ENCODE measurements at places on chromosomes 5 and 9.

GRCh38 chr9:116700279-116700678 lies 13.2 kb downstream of the TRIM32 start:
- DNase-seq, result no peak

DNA sequence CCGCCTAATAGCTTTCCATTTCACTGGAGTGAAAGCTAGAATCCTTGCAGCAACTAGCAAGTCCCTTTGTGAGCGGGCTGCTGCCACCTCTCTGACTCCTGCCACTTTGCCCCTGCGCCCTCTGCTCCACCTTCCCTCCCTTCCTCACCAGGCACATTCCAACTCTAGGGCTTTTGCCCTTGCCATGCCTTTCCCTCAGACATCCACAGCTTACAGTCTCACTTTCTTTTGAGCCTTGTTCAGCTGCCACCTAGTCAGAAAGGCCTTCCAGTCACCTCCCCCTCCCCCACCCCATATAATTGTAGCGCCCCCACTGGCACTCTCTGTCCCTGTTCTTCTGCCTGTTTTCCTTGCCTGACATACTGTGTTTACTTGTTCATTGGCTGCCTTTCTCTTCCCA lies 31.0 kb downstream of the CYSTM1 start:
- DNase-seq, result no peak

- DNase-seq, result no peak
Measured at GRCh38 chr5:76199336-76200318, 116.4 kb downstream of the SV2C start.

- no peak for DNase-seq
Measured at GRCh38 chr5:38515092-38515491, 41.4 kb downstream of the LIFR start.

DNA sequence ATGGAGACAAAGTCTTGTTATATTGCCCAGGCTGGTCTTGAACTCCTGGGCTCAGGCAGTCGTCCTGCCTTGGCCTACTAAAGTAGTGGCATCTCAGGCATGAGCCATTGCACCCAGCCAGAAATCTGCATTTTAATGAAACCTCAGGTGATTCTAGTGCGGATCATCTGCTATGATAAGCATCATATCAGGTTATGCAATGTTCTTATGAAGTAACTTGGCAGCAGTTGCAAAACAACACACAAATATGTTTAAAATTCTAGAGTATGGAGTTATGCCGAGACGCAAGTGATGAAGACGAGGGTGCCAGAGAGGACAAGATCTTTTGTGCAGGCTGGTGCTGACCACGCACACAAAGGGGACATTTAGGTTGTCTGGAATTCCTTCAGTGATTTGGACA lies 153.2 kb upstream of the MEF2C start:
- no peak for DNase-seq

- no peak for DNase-seq
Measured at GRCh38 chr5:36948650-36949049, 72.1 kb downstream of the NIPBL start.

- DNase-seq, result peak; percentile 46
Measured at GRCh38 chr9:97923529-97924108, 1.3 kb upstream of the TRMO start.

- DNase-seq, result no peak
Measured at GRCh38 chr5:36458746-36459145, 147.7 kb upstream of the SLC1A3 start.

GRCh38 chr5:91182763-91183162 lies 200.4 kb downstream of the ARRDC3 start:
- no peak for DNase-seq

- no peak for DNase-seq
Measured at GRCh38 chr9:111621895-111622480, 9.1 kb upstream of the DNAJC25 start.

- no peak for DNase-seq
Measured at GRCh38 chr5:78367318-78367991, 7.0 kb downstream of the SCAMP1 start.

DNA sequence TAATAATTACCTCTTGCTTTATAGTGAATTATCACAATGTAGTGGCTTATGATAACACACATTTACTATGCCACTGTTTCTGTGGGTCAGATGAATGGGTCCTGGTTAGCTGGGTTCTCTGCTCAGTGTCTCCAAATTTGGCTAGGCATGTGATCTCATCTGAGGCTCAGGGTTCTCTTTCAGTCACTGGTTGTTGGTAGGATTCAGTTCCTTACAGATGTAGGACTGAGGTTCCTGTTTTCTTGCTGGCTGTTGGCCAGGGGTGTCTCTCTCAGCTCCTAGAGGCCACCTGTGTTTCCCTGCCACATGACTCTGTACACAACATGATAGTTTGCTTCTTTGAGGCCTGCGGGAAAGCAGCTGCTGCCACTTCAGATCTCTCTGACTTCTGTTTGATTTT lies 7.1 kb downstream of the NFX1 start:
- no peak for DNase-seq

DNA sequence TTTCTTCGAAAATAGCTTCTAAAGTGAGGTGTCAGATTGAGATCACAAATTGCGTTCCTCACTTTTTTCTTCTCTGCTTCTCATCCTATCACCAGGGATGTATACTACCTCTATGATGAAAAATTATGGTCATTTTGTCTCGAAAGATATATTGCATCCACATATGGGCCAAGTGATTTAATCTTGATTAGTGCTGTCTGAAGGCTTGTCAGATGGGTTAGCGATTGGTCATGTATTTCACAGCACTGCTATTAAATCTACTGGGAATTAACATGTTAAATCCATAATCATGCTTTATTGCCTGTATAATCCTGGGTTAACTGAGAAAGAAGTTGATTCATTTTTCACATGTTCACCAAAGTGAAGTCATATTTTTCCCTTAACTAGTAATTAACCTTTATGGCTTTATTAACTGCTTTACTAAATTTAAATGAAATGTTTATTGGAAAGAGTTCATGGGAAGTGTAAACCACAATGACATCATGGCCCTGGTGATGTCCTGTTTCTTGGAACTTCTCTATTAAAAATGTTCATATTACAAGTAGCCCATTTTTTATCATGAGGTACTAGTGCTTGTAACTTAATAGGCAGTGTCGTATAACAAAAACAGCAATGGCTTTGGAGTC lies 193.3 kb downstream of the SMC2 start:
- DNase-seq, result no peak

DNA sequence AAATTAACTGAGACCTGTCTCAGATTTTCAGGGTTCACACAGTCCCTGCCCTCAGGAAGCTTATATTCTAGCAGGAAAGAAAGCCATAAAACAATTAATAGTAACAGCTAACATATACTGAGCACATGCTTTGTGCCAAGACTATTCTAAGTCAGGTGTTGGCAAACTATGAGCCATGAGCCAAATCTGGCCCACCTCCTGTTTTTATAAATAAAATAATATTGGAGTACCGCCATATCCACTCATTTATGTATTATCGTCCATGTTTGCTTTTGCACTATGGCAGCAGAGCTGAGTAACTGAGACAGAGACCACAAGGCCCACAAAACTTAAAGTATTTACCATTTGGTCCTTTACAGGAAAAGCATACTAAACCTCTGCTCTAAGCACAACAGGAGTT lies 83.3 kb upstream of the TRIO start:
- DNase-seq, result no peak

DNA sequence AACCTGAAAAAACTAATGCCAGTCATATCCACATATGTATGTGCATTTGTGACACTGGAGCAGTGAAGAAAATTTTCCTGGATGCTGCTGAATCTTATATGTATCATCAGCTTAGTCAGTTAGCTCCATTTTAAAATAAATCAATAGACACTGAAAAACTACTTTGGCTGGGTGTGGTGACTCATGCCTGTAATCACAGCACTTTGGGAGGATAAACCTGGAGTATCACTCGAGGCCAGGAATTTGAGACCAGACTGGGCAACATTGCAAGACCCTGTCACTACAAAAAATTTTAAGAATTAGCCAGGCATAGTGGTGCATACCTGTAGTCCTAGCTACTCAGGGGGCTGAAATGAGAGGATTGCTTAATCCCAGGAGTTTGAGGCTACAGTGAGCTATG lies 511.0 kb upstream of the TLE4 start:
- DNase-seq, result no peak

GRCh38 chr9:96033896-96034295 lies 158.4 kb downstream of the ERCC6L2 start:
- no peak for DNase-seq

GRCh38 chr5:132808448-132808847 lies 4.7 kb upstream of the SOWAHA start:
- no peak for DNase-seq

- no peak for DNase-seq
Measured at GRCh38 chr9:132823370-132824145, 54.5 kb downstream of the AK8 start.

GRCh38 chr5:15133456-15133965 lies 261.9 kb upstream of the ANKH start:
- DNase-seq, result no peak

DNA sequence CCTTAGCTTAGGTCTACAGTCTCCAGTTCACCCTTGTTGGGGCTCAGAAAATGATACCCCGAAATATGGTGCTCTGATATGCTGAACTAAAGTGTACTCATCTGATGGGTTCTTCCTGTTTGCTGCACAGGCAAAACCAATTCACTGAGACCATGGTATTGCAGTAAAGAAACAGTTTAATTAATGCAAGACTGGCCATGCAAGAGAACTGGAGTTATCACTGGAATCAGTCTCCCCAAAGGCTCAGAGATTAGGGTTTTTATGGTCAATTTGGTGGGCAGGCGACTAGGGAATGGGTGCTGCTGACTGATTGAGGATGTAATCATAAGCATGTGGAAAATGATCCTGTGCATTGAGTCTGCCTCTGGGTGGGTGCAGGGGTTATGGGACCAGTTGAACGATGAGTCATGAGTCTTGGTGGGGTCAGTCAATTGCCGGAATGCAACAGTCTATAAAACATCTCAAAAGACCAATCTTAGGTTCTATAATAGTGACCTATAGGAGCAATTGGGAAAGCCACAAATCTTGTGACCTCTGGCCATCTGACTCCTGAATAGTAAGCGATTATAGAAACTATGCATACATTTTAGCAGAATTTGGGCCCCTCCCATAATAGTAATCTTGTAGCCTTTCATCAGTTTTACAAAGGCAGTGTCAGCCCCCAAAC lies 113.0 kb upstream of the ANKRD55 start:
- DNase-seq, result no peak

- DNase-seq, result no peak
Measured at GRCh38 chr5:107570805-107571531, 99.8 kb downstream of the EFNA5 start.

GRCh38 chr5:40309851-40310250 lies 369.9 kb upstream of the PTGER4 start:
- DNase-seq, result no peak

DNA sequence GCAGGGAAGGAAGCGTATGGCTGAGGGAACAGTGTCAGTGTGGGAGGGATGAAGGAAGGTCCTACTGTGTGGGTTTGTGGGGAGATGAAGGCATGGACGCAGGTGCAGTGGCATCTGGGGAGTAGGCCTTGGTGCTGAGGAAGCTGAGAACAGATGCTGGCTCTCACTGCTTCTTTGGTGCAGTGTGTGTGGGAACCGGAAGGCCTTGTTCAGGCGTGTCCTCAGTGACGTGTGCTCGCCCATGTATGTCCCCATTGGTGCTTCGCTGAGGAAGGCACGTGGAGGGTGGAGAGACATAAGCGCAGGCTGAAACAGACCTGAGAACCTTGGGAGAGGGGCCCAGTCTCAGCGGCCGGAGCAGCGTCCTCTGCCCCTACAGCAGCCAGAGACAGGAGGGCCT lies 18.7 kb downstream of the ADAMTS13 start:
- DNase-seq, result no peak

DNA sequence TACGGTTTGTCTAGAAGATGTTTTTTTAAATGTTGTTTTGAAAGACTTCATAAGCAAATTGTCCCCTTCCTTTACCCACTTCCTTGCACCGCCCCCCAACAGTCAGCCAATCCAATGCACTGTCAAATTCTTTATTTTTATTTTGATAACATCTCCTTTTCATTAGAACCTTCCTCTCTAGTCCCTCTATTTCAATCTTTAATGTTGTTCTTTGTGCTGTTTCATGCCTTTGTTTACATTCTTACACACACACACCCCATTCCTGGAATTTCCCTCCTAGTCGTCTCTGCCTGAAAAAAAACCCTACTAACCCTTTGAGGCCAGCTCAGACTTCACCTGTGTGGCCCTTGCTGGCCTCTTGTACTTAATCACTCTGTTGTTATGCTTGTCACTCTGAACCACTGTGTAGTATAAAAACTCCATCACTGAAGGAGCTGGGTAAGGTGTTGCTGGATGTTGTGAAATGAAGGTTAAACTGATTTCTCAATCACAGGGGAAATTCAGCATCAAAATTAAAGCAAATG lies 133.4 kb downstream of the UGCG start:
- DNase-seq, result no peak

- DNase-seq, result no peak
Measured at GRCh38 chr9:116904165-116904564, 217.1 kb downstream of the TRIM32 start.

DNA sequence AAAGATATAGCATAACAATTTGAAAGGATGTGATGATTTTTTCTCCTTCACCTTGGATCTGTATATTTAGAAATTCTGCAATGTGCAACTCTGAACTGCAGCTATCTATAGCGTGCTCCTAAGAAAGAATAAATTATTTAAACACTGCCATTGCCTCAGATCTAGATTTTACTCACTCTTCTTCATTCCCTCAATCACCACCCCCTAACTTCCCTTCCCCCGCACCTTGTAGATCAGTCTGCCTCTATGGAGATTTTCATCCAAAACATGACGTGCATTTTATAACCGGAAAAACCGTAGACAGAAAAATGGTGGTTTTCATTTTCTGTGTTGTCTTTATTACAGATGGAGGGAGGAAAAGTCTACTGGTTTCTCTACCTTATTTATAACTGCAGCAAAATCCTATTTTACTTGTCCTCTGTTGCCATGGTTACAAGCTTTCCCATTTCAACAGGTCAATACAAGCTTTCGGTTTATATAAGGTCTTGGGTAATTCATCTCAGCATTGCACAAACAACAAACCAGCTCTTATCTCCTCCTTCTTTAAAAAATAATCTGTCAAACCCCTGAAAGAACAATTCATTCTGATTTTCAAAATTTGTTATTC lies 480.0 kb downstream of the TAF11L14 start:
- DNase-seq, result no peak

- DNase-seq, result no peak
Measured at GRCh38 chr5:127373858-127374491, 83.4 kb downstream of the MEGF10 start.

GRCh38 chr5:108730617-108731340 lies 16.9 kb upstream of the FER start:
- no peak for DNase-seq

Measured in activated T-helper 9 cell treated with anti-CD3 and anti-CD28 coated beads, Interleukin-2, amount 50 U/mL, for 16 hours (primary cell).